ENCODE measurements at places on chromosomes 4 and X. TPM values are rescaled to one million over a fixed set of nuclear protein-coding genes. Genes with fewer than 3 reads are reported as not detected.

- H3K27ac ChIP-seq: no peak overlapping the region
- H3K27me3 ChIP-seq: peaks cover 2% of the 10 kb centered on the region
- no peak overlapping the region for H3K4me3 ChIP-seq
- H3K4me1 ChIP-seq: no peaks in the 10 kb centered on the region
Measured at GRCh38 chrX:16999275-16999674, 52.8 kb downstream of the REPS2 start.

- H3K4me1 ChIP-seq: no peaks in the 10 kb centered on the region
- no peak overlapping the region for H3K27ac ChIP-seq
- no peak for DNase-seq
- no peaks in the 10 kb centered on the region for H3K36me3 ChIP-seq
- H3K27me3 ChIP-seq: no peaks in the 10 kb centered on the region
- no peak overlapping the region for H3K4me3 ChIP-seq
Measured at GRCh38 chr4:157706155-157706554, 466.7 kb downstream of the GASK1B start.

DNA sequence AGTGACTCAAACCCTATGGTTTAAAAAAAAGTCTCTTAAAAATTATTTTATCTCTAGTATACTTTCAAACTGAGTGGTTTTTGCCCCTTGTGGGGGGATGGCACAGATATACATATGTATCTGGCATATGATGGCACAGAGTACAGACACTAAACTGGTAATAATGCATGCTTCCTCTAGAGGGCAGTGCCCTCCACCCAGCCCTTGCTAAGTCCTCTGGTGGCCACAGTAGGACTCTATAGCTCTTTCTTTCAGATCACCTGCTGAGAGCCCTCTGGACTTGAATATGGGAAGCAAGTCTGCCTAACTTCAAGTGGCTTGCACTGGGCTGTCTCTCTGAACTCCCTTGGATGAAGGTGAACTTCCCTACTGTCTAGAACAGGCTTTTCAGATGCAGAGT lies 66.3 kb downstream of the TSPAN7 start:
- DNase-seq: no peak
- H3K36me3 ChIP-seq: no peaks in the 10 kb centered on the region
- no peaks in the 10 kb centered on the region for H3K4me1 ChIP-seq
- H3K4me3 ChIP-seq: no peak overlapping the region
- no peaks in the 10 kb centered on the region for H3K27me3 ChIP-seq

DNA sequence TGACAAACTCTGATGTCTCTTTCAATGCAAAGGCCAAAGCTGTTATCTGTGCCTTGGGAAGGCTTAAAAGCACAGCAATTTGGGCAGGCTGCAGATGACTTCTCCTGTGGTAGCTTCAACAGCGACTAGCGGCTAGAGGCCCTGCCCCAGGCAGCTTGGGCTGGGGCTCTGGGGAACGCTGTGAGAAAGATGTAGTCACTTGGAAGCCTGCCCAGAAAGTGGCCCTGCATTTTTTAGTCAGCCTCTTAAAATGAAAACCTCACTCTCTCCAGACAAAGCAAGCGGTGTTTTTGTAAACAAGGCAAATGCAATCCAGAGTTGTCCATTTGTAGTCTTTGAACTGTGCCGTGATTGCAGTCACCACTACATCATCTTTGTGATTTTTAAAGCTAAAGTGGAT lies 27.5 kb downstream of the PCYT1B start:
- no peaks in the 10 kb centered on the region for H3K4me1 ChIP-seq
- no peaks in the 10 kb centered on the region for H3K36me3 ChIP-seq
- H3K27ac ChIP-seq: no peak overlapping the region
- DNase-seq: no peak
- no peak overlapping the region for H3K4me3 ChIP-seq

DNA sequence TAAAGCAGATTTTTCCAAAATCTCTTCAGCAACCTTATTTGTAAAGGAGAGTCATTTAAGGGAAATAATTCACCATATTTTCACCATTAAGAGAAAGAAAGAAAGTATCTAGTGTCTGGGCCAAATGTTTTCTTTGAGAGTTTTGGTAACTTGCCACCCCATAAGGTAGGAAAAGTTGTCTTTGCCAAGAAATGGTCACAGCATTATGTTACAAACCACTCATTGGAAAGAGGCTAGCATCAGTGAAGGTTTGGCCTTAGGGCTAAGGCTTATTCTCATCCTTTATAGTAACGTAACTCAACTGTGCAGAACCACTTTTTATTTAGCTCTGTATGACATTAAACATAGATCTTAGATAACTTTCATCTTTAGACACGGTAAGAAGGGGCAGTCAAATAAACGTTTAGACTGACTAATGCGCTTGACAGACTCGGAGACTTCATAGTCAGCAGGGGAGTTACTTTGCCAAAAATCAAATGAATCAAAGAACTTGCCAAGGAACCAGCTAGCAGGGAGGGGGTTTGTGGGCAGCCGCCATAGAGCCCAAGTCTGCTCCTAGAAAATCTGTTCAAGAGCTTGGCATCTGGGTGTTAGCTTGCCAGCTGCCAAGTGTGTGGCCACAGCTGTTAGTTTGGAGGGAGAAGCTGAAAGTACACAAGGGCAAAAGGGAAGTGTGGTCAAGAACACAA lies 182.8 kb upstream of the GRID2 start:
- H3K36me3 ChIP-seq: no peaks in the 10 kb centered on the region
- H3K4me3 ChIP-seq: no peak overlapping the region
- no peaks in the 10 kb centered on the region for H3K4me1 ChIP-seq
- no peaks in the 10 kb centered on the region for H3K27me3 ChIP-seq

DNA sequence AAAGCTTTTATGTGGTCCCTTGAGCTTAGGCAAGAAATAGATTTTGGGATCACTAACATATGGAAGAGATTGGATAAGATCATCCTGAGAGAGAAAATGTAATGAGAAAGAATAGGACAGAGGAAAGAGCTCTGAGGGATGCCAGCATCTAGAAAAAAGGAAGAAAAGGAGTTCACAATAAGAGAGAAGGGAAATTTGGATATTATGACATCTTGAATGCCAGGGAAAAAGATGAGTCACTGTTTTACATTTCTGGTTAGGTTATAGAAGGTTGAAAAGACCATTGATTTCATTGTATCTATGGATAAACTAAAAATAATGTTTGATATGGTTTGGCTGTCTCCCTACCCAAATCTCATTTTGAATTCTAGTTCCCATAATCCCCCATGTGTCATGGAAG lies 208.5 kb downstream of the MAD2L1 start:
- H3K4me1 ChIP-seq: no peaks in the 10 kb centered on the region
- no peak overlapping the region for H3K4me3 ChIP-seq
- no peak overlapping the region for H3K27ac ChIP-seq
- no peaks in the 10 kb centered on the region for H3K27me3 ChIP-seq
- no peaks in the 10 kb centered on the region for H3K36me3 ChIP-seq

GRCh38 chr4:73021634-73022033 lies 47.9 kb downstream of the COX18 start:
- no peaks in the 10 kb centered on the region for H3K27me3 ChIP-seq
- H3K4me3 ChIP-seq: no peak overlapping the region
- no peaks in the 10 kb centered on the region for H3K36me3 ChIP-seq
- no peak overlapping the region for H3K27ac ChIP-seq
- no peaks in the 10 kb centered on the region for H3K4me1 ChIP-seq

DNA sequence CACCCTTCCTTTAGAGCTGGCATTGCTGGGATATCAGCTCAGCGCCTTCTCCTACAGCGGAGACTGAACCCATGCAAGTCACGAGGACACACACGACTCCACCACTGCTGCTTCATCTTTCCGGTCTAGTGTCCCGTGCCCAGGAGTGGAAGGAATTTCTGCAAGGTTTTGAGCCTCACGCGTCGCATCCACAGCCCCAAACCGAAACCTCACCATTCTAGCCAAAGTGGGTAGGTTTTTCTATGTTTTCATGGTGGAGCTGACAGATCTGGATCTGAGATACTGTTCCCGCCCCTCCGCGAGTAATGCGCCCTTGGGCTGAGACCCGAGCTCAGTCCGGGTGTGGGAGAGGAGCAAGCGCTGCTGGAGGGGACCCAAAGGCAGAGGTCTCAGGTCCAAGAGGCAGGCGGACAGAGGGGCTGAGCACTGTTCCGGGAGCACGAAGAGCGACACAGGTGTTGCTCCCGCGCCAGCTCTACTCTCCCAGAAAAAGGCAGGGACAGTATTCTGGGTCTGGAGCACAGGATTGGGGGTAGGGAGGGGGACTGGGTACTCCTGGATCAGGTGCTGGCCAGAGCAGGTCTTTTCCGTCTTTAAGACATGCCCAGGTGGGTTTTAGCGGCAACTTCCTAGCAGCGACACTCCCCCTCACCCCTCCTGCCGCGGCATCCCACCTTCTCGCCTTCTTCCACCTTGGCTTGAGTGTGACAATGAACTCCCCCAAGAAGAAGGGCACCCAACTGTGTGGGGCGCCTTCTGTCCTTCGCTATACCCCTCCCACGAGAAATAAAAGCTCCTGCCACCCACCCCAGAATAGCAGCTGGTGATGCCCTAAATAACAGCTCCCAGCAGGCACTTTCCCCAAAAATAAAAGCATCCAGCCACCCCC lies 1.8 kb downstream of the EPHA5 start:
- peaks cover 34% of the 10 kb centered on the region for H3K27me3 ChIP-seq
- DNase-seq: no peak
- no peak overlapping the region for H3K4me3 ChIP-seq
- H3K27ac ChIP-seq: peak overlapping the region; percentile 18
- H3K36me3 ChIP-seq: no peaks in the 10 kb centered on the region
- H3K4me1 ChIP-seq: no peaks in the 10 kb centered on the region

DNA sequence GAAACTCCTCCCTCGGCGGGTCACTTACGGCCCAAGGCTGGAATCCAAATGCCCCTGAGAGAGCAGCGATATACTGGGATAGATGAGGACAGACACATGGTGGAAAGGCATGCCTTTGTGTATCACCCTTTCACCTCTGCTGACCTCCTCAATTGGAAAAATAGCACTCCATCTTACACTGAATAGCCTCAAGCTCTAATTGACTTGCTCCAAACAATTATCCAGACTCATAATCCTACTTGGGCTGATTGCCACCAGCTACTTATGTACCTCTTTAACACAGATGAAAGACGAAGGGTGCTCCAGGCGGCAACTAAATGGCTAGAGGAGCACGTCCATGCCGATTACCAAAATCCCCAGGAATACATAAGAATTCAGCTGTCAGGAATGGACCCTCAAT lies 1142.2 kb downstream of the ARAP2 start:
- no peak overlapping the region for H3K4me3 ChIP-seq
- no peaks in the 10 kb centered on the region for H3K36me3 ChIP-seq
- no peaks in the 10 kb centered on the region for H3K4me1 ChIP-seq
- no peak for DNase-seq
- no peak overlapping the region for H3K27ac ChIP-seq

DNA sequence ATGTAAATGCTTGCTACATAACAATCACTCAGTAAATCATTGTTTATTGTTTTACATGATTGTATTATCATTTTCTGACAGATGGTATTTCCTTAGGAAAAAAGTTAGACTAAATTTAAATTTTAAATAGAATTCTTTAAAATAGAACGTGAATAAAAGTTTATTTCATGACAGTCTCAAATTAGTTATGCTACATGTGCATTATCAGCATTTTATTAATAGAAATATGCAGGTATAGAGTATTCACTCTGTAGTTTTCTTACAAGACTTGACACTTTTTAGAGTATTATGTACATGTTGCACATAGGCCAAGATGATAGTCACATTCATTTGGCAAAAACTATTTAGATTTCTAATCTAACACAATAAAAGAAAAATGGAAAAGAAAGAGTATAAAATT lies 213.3 kb upstream of the SPRY1 start:
- no peak overlapping the region for H3K27ac ChIP-seq
- H3K36me3 ChIP-seq: no peaks in the 10 kb centered on the region
- H3K4me1 ChIP-seq: no peaks in the 10 kb centered on the region

GRCh38 chr4:118968005-118968404 lies 79.4 kb downstream of the SYNPO2 start:
- H3K4me3 ChIP-seq: no peak overlapping the region
- H3K27me3 ChIP-seq: no peaks in the 10 kb centered on the region
- H3K4me1 ChIP-seq: no peaks in the 10 kb centered on the region
- DNase-seq: no peak
- H3K27ac ChIP-seq: peak overlapping the region; percentile 72

DNA sequence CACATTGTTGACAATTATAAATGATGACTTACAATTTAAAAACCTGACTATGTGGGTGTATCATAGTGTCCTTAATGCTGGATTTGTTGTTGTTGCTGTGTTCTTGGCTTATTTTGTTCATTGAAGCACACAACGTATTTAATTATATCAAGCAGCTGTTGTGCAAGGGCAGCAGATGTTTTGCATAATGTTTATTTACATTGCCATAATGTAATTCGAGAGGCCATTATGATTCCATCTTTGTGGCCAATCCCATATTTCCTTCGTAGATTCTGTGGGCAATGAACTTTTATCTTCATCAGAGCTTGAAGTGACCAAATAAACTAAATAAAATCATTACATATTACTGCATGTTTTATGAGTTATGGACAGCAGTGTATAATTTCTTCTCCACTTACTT lies 422.6 kb upstream of the GALNTL6 start:
- no peaks in the 10 kb centered on the region for H3K36me3 ChIP-seq
- H3K27ac ChIP-seq: no peak overlapping the region
- no peaks in the 10 kb centered on the region for H3K4me1 ChIP-seq
- no peak overlapping the region for H3K4me3 ChIP-seq
- no peak for DNase-seq
- no peaks in the 10 kb centered on the region for H3K27me3 ChIP-seq

DNA sequence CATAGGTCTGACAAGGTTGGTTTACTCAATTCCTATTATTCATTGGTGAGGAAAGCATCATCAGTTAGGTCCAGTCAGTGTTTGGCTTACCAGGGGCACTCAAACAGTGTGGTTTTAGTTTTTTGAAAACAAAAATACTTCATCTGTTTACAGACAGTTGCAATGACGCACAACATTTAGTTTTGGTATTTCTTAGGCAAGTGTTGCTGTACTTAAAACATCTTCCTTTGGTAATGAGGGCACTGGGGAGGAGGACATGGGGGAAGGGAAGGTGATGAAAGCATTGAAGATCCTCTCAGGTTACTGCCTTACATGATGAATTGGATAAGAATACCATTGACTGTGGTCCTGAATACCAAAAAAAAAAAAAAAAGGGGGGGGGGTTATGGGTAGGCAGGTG lies 93.7 kb upstream of the MAOA start:
- H3K36me3 ChIP-seq: no peaks in the 10 kb centered on the region
- DNase-seq: no peak
- H3K4me1 ChIP-seq: no peaks in the 10 kb centered on the region
- no peak overlapping the region for H3K4me3 ChIP-seq

Gene CAMK2D
- 27.9 TPM for total RNA-seq

Gene ARSH
- total RNA-seq: 0.05 TPM

Gene MMRN1
- 5.3 TPM for total RNA-seq

Gene UBA1
- 99.8 TPM for total RNA-seq

Data from thymus (tissue), 14 donors.